ENCODE measurements at places on chromosomes 6 and 20. TPM values are rescaled to one million over a fixed set of nuclear protein-coding genes. Genes with fewer than 3 reads are reported as not detected.

GRCh38 chr6:5278047-5278446 is 16.7 kb downstream of the FARS2 start:
- H3K4me3 ChIP-seq, result no peak overlapping the region
- no peaks in the 10 kb centered on the region for H3K4me1 ChIP-seq
- H3K27me3 ChIP-seq, result no peaks in the 10 kb centered on the region
- H3K27ac ChIP-seq, result no peak overlapping the region
- DNase-seq, result no peak

GRCh38 chr6:72505446-72505845 is 116.4 kb upstream of the KCNQ5 start:
- no peaks in the 10 kb centered on the region for H3K36me3 ChIP-seq
- no peaks in the 10 kb centered on the region for H3K27me3 ChIP-seq
- no peak overlapping the region for H3K4me3 ChIP-seq
- no peak for DNase-seq
- H3K4me1 ChIP-seq, result no peaks in the 10 kb centered on the region

DNA sequence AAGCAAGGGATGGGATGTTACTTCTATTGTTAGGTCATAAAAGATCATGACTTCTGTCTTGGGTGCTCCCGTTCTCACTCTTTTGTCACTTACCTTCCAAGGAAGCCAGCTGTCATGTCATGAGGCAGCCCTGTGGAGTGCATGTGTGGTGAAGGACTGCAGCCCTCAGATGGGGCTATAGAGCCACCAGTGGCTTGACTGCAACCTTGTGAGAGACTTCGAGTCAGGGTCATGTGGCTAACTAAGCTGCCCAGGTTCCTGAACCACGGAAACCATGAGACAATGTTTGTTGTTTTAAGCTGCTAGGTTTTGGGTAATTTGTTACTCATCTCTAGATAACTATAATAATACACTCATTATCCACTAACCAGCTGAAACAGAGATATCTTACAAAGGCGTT is 477.1 kb downstream of the BTBD3 start:
- H3K36me3 ChIP-seq, result no peaks in the 10 kb centered on the region
- no peak overlapping the region for H3K27ac ChIP-seq

The HTR1B gene
- not detected for total RNA-seq

DNA sequence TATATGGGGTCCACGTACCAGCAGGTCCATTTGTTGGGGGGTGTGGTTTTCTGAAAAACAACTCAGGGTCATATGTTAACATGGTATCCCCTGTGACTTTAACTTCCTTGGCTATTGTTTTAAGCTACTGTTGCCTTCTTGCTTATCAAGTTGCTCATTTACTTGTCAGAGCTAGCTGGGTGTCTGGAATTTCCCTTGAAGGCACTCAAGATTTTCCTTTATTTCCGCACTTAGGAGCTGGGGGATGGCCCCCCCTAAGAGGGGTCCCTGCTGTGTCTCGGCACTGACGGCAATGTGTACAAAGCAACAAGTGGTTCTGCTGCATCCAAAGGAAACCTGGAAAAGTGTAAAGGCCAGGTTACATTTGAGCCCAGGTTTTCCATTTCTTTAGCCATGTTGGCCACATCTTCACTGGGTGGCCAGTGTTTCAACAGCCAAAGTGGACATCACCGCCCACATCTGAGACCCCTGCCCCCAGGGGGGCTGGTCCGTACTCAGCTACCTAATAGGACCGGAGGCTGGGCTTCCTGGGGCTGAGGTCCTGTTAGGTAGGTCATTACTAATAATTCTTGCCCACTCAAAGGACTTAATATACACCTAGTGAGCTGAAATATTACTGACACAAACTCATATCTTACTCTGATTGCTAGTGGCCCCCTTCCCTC is 24.8 kb upstream of the SYNDIG1 start:
- no peak overlapping the region for H3K27ac ChIP-seq
- no peaks in the 10 kb centered on the region for H3K4me1 ChIP-seq
- no peak for DNase-seq

DNA sequence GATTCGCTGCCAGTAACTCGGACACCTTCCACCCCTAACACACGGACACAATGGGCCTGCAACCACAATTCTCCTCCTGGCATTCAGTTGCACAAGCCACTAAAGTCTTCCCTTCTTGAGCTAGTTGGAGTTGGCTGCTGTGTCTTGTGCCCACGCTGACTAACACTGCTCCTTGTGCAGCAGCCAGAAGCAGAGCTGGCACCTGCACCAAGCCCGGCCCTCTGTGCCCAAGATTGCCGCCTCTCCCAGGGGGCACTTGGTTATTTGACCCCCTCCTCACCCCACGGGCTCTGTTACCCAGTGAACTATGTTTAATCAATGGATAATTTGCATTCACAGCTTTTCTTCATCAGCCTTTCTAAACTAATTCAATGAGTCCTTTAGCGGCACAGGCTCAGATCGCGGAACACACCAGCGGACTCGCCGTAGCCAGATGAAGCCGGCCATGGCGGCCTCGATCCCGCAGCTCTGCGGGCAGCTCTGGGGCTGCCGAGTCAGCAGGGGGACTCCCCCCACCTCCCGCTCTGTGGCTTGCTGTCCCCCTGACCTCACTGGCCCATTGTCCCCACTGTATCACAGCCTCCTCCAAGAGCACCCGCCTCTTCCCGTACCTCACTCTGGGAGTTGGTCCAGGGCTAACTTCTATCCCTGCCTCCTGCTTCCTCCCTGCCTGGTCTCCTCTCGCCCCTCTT is 94.8 kb upstream of the AFDN start:
- no peaks in the 10 kb centered on the region for H3K36me3 ChIP-seq
- DNase-seq, result no peak
- no peak overlapping the region for H3K4me3 ChIP-seq
- H3K27ac ChIP-seq, result no peak overlapping the region
- H3K27me3 ChIP-seq, result no peaks in the 10 kb centered on the region
- H3K4me1 ChIP-seq, result no peaks in the 10 kb centered on the region

DNA sequence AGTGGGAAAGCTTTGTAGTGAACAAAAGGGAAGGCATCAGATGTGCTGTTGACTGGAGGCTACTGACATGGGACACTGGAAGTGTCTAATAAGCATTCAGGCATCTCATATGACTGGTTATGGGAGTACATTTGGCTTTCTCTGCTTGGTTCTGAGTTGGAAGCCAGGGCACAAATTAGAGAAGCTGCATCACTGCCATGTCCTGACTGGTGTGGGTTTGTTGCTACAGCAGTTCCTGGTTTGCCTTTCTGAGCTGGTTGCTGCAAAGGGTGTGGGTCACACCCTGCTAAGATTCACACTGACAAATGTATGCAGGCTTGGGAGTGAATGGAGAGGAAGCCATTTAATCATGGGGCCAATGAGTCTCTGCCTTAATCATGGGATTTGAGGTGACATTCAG is 36.2 kb upstream of the NANP start:
- H3K4me3 ChIP-seq, result no peak overlapping the region
- no peak overlapping the region for H3K27ac ChIP-seq
- no peaks in the 10 kb centered on the region for H3K27me3 ChIP-seq
- H3K36me3 ChIP-seq, result no peaks in the 10 kb centered on the region

GRCh38 chr6:13452346-13453117 is 34.9 kb downstream of the GFOD1 start:
- peak overlapping the region; percentile 23 for H3K27ac ChIP-seq
- no peak for DNase-seq

DNA sequence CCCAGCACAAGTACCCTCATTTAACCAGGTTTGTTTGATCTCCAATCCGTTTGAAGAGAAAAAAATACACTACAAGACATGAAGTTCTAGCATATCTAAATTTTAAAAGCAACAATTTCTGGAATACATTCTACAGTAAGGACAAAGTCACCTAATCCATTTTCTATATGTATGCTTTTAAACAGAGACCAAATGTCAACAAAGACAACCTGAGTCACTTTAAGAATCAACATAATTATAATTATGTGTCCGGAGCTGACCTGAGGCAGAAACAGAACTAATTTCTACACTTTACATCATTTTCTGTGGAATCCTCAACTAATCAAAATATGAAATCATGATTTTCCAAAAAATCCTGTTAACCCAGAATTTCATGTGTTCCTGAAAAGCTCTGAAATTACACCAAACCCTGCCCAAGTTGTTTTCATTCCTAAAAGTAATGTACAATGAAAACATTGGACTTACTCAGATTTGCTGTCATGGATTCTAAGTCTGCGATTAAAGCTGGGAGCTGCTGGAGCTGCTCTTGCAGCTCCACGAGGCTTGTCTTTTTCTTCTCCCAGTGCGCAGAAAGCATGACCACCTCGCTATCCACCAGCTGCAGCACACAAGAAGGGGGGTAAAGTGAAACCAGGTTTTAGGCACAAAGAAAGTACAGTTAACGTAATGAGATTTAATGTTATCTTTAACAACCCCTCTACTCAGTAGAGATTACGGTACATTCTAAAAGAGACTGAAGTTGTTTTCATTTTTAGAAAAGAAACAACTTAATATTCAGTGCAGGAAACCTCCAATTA is 35.8 kb downstream of the DTNBP1 start:
- no peaks in the 10 kb centered on the region for H3K27me3 ChIP-seq
- H3K4me3 ChIP-seq, result no peak overlapping the region
- H3K4me1 ChIP-seq, result no peaks in the 10 kb centered on the region
- no peak overlapping the region for H3K27ac ChIP-seq
- DNase-seq, result no peak

GRCh38 chr6:140871911-140872310 is 1260.8 kb upstream of the GJE1 start:
- no peaks in the 10 kb centered on the region for H3K4me1 ChIP-seq
- no peak for DNase-seq
- H3K4me3 ChIP-seq, result no peak overlapping the region
- no peak overlapping the region for H3K27ac ChIP-seq

GRCh38 chr6:106180208-106180607 is 94.1 kb downstream of the PRDM1 start:
- no peak overlapping the region for H3K27ac ChIP-seq
- no peaks in the 10 kb centered on the region for H3K27me3 ChIP-seq

The BACH2 gene
- total RNA-seq, result 2.6 TPM

GRCh38 chr20:58069207-58069606 is 159.2 kb downstream of the ANKRD60 start:
- H3K27ac ChIP-seq, result no peak overlapping the region
- no peaks in the 10 kb centered on the region for H3K27me3 ChIP-seq
- no peaks in the 10 kb centered on the region for H3K36me3 ChIP-seq
- H3K4me3 ChIP-seq, result no peak overlapping the region

DNA sequence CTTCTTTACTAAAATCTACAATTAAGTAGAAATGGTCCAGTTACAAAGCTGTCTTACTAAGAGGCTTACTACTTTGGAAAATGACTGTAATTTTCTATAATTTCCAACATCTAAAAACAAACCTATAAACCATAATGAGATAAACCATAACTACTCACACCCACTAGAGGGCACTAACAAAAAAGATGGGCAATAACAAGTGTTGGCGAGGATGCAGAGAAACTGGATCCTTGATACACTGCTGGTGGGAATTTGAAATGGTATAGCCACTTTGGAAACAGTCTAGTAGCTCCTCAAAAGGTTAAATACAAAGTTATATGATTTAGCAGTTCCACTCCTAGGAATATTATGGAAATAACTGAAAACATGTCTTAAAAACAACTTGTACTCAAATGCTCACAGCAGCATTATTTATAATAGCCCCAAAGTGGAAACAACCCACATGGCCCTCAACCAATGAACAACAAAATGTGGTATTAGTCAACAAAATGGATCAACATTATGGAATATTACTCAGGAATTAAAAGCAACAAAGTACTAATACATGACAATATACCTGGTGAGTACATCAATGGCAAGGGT is 50.6 kb downstream of the GJA10 start:
- no peaks in the 10 kb centered on the region for H3K36me3 ChIP-seq
- H3K4me3 ChIP-seq, result no peak overlapping the region
- no peak overlapping the region for H3K27ac ChIP-seq
- no peaks in the 10 kb centered on the region for H3K27me3 ChIP-seq
- no peak for DNase-seq

GRCh38 chr6:108847738-108848115 is 495 bp upstream of the ARMC2 start:
- peak overlapping the region; percentile 78 for H3K4me3 ChIP-seq
- no peaks in the 10 kb centered on the region for H3K36me3 ChIP-seq
- no peaks in the 10 kb centered on the region for H3K27me3 ChIP-seq
- no peak for DNase-seq

GRCh38 chr6:12490904-12491571 is 200.9 kb downstream of the EDN1 start:
- no peak for DNase-seq
- H3K4me3 ChIP-seq, result no peak overlapping the region
- H3K27ac ChIP-seq, result no peak overlapping the region
- H3K36me3 ChIP-seq, result no peaks in the 10 kb centered on the region
- no peaks in the 10 kb centered on the region for H3K4me1 ChIP-seq
- no peaks in the 10 kb centered on the region for H3K27me3 ChIP-seq

The SLC26A8 gene
- 0.12 TPM for total RNA-seq

The MUCL3 gene
- not detected for total RNA-seq

DNA sequence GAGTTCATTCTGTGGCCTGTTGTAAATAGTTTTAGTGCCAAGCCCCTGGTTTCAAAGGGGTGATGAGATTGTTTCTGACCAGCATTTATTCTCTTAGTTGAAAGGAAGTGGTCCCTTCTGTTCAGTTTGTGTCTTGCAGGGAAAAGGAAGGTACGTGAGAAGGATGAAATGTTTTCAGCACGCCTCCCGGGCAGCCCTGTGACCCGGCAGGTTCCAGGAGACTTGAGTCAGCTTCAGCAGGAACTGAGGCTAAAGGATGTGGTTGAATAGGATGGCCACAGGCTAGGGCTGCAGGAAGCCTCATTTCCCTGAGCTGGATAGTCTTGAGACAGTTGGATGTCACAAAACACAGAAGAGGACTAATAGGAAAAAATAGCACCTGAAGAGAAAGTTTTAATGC is 132.4 kb upstream of the SYNDIG1 start:
- H3K27me3 ChIP-seq, result no peaks in the 10 kb centered on the region
- H3K27ac ChIP-seq, result no peak overlapping the region
- no peaks in the 10 kb centered on the region for H3K4me1 ChIP-seq
- no peak overlapping the region for H3K4me3 ChIP-seq

The SLC22A16 gene
- total RNA-seq, result 0.31 TPM

The SAMD5 gene
- 12.5 TPM for total RNA-seq

DNA sequence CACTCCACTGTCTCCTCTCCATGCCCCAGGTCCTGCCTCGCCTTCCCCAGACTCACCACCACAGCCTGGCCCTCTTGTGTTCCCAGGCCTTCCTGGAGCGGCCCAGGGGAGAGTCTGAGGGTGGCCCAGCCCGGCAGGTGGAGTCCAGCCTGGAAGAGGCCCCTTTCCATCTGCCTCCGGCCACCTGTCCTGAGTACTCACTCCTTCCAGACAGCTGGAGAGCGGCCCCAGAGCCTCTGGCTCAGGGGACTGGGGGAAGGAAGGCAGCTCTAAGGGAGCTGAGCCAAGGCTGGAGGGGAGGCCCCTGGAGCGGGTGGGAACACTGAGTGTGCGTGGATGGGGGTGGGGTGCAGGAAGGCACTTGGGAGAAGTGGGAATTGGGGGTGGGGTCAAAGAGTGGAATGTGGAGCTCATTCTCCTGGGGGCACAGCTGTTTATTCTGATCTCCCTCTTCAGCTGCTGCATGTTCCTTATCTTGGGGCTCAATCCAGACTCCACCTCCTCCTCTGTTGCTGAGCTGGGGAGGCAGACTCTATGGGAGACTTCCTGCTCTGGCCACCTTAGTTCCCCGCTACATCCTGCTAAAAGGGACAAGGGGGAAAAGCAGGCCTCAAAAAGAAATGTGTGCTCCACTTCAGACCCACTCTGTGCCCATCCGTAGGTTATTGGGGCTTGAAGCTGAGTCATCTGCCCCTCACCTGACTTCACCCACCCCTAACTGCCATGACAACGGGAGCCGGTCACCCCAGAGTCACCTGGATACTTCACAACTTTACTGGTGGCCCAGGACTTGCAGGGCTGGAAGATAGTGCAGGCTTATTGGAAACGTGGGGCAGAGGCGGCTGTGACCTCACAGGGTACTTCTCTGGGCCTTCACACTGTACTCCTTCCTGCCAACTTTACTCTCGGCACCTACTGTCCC is 19.5 kb upstream of the TAF8 start:
- no peak for DNase-seq
- no peaks in the 10 kb centered on the region for H3K27me3 ChIP-seq
- H3K4me1 ChIP-seq, result no peaks in the 10 kb centered on the region
- H3K4me3 ChIP-seq, result no peak overlapping the region
